ENCODE measurements at places on chromosomes 4 and X. TPM values are rescaled to one million over a fixed set of nuclear protein-coding genes. Genes with fewer than 3 reads are reported as not detected.

The TRAM1L1 gene
- 2.2 TPM for total RNA-seq

The CSN1S1 gene
- total RNA-seq, result not detected

The SYNPO2 gene
- 2,721 TPM for total RNA-seq

The TCEANC gene
- 7.1 TPM for total RNA-seq

The CENPVL1 gene
- total RNA-seq, result not detected

The SPANXA2 gene
- total RNA-seq, result not detected

The PTPN13 gene
- 9.1 TPM for total RNA-seq

The NXF2 gene
- total RNA-seq, result not detected

The FAM236C gene
- total RNA-seq, result not detected

GRCh38 chr4:139761461-139761860 lies 95.8 kb downstream of the MGST2 start:
- peaks cover 34% of the 10 kb centered on the region for H3K4me1 ChIP-seq
- no peaks in the 10 kb centered on the region for H3K36me3 ChIP-seq
- no peak for DNase-seq
- H3K27me3 ChIP-seq, result no peaks in the 10 kb centered on the region
- no peak overlapping the region for H3K27ac ChIP-seq

- DNase-seq, result no peak
- H3K4me1 ChIP-seq, result peaks cover 17% of the 10 kb centered on the region
- H3K27ac ChIP-seq, result no peak overlapping the region
These were observed 360.7 kb downstream of the PCDH7 start for GRCh38 chr4:31080887-31081286.

GRCh38 chrX:9997524-9997923 lies 30.4 kb downstream of the CLDN34 start:
- no peaks in the 10 kb centered on the region for H3K27me3 ChIP-seq
- H3K36me3 ChIP-seq, result no peaks in the 10 kb centered on the region
- no peak overlapping the region for H3K27ac ChIP-seq
- H3K4me3 ChIP-seq, result no peak overlapping the region

DNA sequence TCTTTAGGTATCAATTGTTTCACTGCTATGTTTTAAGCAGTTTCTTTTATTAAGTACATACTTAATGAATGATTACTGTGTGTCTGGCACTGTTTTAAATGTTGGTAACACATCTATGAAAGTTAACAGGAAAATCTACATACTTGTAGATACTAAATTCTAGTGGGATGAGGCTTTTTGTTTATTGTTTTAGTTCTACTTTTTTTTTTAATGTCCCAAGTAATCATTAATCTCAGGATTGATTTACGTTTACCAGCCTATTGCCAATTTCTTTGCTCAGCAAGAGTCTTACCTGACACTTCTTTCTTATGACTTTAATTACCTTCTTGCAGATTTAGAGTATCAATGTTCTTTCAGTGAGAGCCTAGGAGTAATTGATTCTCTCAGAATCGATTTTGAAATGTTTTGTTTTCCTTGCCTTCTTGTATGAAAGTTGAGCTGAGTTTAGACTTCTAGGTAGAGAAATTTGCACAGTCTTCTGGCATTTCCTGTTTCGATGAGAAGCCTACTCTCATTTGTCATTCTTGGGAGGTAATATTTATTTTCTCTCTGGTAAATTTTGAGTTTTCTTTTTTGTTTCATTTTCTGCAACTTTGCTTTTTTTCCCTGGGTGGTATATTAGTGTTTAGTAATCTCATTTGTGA lies 235.2 kb upstream of the ANKRD50 start:
- no peaks in the 10 kb centered on the region for H3K36me3 ChIP-seq
- H3K4me1 ChIP-seq, result no peaks in the 10 kb centered on the region
- H3K27ac ChIP-seq, result no peak overlapping the region
- H3K27me3 ChIP-seq, result no peaks in the 10 kb centered on the region

DNA sequence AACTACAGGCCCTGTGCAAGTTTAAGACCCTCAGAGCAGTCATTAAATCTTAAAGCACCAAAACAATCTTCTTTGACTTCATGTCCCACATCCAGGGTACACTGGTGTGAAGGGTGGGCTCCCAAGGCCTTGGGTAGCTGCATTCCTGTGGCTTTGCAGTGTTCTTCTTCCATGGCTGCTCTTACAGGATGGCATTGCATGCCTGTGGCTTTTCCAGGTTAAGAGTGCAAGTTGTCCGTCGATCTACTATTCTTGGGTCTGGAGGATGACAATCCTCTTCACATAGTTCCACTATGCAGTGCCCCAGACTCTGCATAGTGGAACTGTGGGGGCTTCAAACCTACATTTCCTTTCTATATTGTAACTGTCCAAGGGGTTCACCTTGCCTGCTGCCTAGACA lies 494.5 kb downstream of the CFAP47 start:
- H3K27ac ChIP-seq, result no peak overlapping the region
- H3K4me1 ChIP-seq, result no peaks in the 10 kb centered on the region
- no peaks in the 10 kb centered on the region for H3K36me3 ChIP-seq
- H3K27me3 ChIP-seq, result no peaks in the 10 kb centered on the region

- H3K4me1 ChIP-seq, result peaks cover 39% of the 10 kb centered on the region
- DNase-seq, result peak; percentile 96
- peak overlapping the region; percentile 95 for H3K4me3 ChIP-seq
These were observed 572 bp downstream of the USP53 start for GRCh38 chr4:119212964-119213606.

DNA sequence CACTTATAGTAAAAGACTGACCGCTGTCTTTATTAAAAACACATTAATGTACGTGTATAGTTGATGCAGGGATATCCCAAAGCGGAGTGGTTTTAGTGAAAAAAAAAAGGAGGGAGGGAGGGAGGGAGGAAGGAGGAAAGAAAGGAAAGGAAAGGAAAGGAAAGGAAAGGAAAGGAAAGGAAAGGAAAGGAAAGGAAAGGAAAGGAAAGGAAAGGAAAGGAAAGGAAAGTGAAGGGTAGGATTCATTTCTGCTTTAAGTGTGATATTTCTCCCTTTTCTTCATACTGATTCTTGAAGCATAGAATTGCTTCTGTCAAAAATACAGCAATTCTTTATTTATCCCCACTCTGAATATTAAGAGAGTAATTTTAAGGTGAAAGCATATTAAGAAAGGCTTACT lies 504.9 kb downstream of the PPP4R3C start:
- H3K27ac ChIP-seq, result no peak overlapping the region
- H3K4me1 ChIP-seq, result no peaks in the 10 kb centered on the region
- no peak for DNase-seq

- H3K27ac ChIP-seq, result no peak overlapping the region
- H3K36me3 ChIP-seq, result no peaks in the 10 kb centered on the region
- no peak for DNase-seq
These were observed 1624.8 kb upstream of the TENM3 start for GRCh38 chr4:180618396-180618795.

GRCh38 chrX:110003167-110004156 lies 548 bp downstream of the TMEM164 start:
- no peaks in the 10 kb centered on the region for H3K36me3 ChIP-seq
- H3K4me3 ChIP-seq, result peak overlapping the region; percentile 66
- no peaks in the 10 kb centered on the region for H3K27me3 ChIP-seq
- DNase-seq, result no peak

- no peak for DNase-seq
- H3K27ac ChIP-seq, result no peak overlapping the region
- H3K4me3 ChIP-seq, result no peak overlapping the region
- H3K4me1 ChIP-seq, result peaks cover 14% of the 10 kb centered on the region
- H3K27me3 ChIP-seq, result no peaks in the 10 kb centered on the region
These were observed 47.9 kb downstream of the HELT start for GRCh38 chr4:185066179-185066578.

GRCh38 chrX:2549876-2550275 lies 49.1 kb upstream of the DHRSX start:
- no peaks in the 10 kb centered on the region for H3K36me3 ChIP-seq
- H3K4me1 ChIP-seq, result no peaks in the 10 kb centered on the region
- H3K4me3 ChIP-seq, result no peak overlapping the region
- no peak overlapping the region for H3K27ac ChIP-seq

DNA sequence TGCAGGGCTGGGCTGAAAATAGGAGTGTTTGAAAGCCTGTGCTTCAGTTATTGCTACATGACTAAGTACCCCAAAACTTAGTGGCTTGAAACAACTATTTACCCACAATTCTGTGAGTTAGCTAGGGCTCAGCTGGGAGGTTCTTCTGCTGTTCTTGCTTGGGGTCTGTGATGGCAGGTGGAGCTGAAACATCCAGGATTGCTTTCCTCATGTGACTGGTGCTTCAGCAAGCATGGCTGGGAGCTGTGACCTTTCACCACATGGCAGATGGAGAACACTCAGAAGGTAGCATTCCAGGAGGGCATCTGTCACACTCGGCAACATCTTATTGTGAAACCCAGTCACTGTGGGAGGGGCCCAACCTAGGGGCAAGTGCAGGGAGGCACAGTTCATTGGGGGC lies 57.0 kb upstream of the TBC1D14 start:
- H3K27ac ChIP-seq, result no peak overlapping the region
- no peak for DNase-seq
- H3K4me3 ChIP-seq, result no peak overlapping the region
- peaks cover 31% of the 10 kb centered on the region for H3K4me1 ChIP-seq

GRCh38 chrX:37765507-37765906 lies 14.4 kb upstream of the CYBB start:
- DNase-seq, result no peak
- H3K4me1 ChIP-seq, result no peaks in the 10 kb centered on the region
- no peak overlapping the region for H3K4me3 ChIP-seq
- no peak overlapping the region for H3K27ac ChIP-seq
- peaks cover 5% of the 10 kb centered on the region for H3K27me3 ChIP-seq

- peaks cover 44% of the 10 kb centered on the region for H3K4me1 ChIP-seq
- no peaks in the 10 kb centered on the region for H3K27me3 ChIP-seq
- H3K27ac ChIP-seq, result peak overlapping the region; percentile 98
- H3K36me3 ChIP-seq, result peaks cover 9% of the 10 kb centered on the region
- no peak for DNase-seq
These were observed 1.3 kb upstream of the HAND2 start for GRCh38 chr4:173531086-173531965.

- H3K4me3 ChIP-seq, result no peak overlapping the region
- no peaks in the 10 kb centered on the region for H3K27me3 ChIP-seq
- no peak overlapping the region for H3K27ac ChIP-seq
These were observed 132.5 kb upstream of the NHS start for GRCh38 chrX:17242470-17242869.

GRCh38 chr4:119165767-119166166 lies 30.1 kb downstream of the MYOZ2 start:
- no peak for DNase-seq
- no peak overlapping the region for H3K4me3 ChIP-seq
- H3K4me1 ChIP-seq, result no peaks in the 10 kb centered on the region

GRCh38 chr4:182531555-182532162 lies 288.5 kb downstream of the TENM3 start:
- no peak overlapping the region for H3K4me3 ChIP-seq
- no peaks in the 10 kb centered on the region for H3K27me3 ChIP-seq
- no peak for DNase-seq
- H3K36me3 ChIP-seq, result no peaks in the 10 kb centered on the region

DNA sequence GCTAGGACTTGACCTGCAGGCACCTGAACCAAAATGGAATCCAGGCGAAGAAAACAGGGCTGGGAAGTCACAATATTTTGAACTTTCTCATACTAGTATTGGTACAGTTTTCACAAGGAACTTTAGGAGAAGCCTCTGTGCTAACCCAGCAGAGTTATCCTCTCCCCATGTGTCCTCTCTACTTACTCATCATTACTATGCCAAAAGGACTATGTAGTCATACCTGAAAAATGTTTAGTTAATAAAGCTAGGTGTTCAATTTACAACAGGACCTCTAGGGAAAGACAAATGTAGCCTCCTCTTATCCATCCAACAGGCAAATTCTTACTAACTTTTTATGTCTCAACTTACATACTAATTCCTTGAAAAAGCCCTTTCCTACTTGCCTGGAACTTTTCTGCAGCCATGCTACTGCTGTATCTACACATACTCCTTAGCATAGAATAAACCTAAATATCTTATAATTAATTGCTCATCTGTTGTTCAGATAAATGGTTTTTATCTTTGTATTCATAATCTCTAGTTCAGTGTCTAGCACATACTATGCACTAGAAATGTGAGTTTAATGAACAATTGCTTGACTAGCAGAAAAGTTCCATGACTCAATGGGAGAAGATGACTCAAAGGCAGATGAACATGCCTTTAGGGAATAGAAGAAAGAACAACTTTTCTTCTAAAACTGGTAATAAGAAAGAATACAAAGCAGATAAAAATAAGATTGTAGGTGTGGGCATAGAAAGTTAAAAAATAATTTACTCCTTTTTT lies 215.5 kb upstream of the VEGFC start:
- no peak for DNase-seq
- H3K4me1 ChIP-seq, result no peaks in the 10 kb centered on the region
- H3K27ac ChIP-seq, result no peak overlapping the region
- H3K36me3 ChIP-seq, result no peaks in the 10 kb centered on the region
- no peaks in the 10 kb centered on the region for H3K27me3 ChIP-seq

GRCh38 chrX:151806967-151807540 lies 72.5 kb downstream of the CNGA2 start:
- H3K27ac ChIP-seq, result no peak overlapping the region
- no peak for DNase-seq
- H3K36me3 ChIP-seq, result no peaks in the 10 kb centered on the region
- no peaks in the 10 kb centered on the region for H3K27me3 ChIP-seq
- no peak overlapping the region for H3K4me3 ChIP-seq

Measured in esophagus muscularis mucosa (tissue), 4 donors.